Activated CD8-positive, alpha-beta T cell treated with anti-CD3 and anti-CD28 coated beads for 36 hours (primary cell): ENCODE measurements at places on chromosomes 1 and 21. TPM values are rescaled to one million over a fixed set of nuclear protein-coding genes. Genes with fewer than 3 reads are reported as not detected.

The MTOR gene
- 34.7 TPM for total RNA-seq

The ZNF648 gene
- not detected for total RNA-seq

The GPATCH4 gene
- total RNA-seq = 51.0 TPM

The KMO gene
- not detected for total RNA-seq

The LCE6A gene
- total RNA-seq = not detected

The SH2D1B gene
- not detected for total RNA-seq

The UBE2U gene
- total RNA-seq = not detected

The DENND4B gene
- total RNA-seq = 102 TPM

The SPRR2E gene
- not detected for total RNA-seq

The DMRTA2 gene
- not detected for total RNA-seq

The KCND3 gene
- not detected for total RNA-seq

The SELENON gene
- 17.7 TPM for total RNA-seq

The CELA3A gene
- total RNA-seq = not detected
